SHP77 (cell line): ENCODE measurements at places on chromosomes 3 and 15.
A peak's percentile ranks its signal among the peaks of the same experiment; 100 is the strongest.

GRCh38 chr3:171049861-171050444, 23.4 kb upstream of the SLC2A2 start:
- DNase-seq, result peak; percentile 59

GRCh38 chr3:72739531-72740466, 108.4 kb downstream of the SHQ1 start:
- peak; percentile 29 for DNase-seq

- no peak for DNase-seq
Observed at GRCh38 chr3:62574266-62574898, 201.0 kb upstream of the FEZF2 start.

DNA sequence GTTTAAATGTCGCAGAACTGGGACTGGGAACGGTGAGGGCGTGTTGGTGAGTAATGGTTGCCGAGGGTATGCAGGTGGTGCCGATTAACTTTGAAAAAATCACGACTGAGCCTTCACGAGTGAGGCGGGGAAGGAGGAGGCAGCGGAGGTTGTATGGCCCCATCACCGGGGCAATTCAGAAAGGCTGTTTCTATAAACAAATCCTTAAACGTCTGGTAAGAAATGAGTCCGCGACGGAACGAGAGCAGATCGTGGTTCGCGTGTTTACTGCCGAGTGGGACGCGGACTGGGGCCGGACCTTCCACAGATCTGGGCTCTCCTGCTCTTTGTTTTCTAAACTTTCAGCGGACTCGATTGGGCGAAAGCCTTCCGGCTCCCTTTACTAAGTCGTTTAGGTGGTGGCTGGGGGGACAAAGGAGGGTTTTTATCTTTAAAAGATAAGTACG, 2.7 kb downstream of the IGF1R start:
- no peak for DNase-seq

GRCh38 chr3:121648219-121648958, 12.3 kb downstream of the HCLS1 start:
- DNase-seq, result no peak

- no peak for DNase-seq
Observed at GRCh38 chr3:17670749-17671148, 71.7 kb downstream of the TBC1D5 start.

GRCh38 chr3:15647611-15648167, 46.1 kb downstream of the BTD start:
- DNase-seq, result no peak

DNA sequence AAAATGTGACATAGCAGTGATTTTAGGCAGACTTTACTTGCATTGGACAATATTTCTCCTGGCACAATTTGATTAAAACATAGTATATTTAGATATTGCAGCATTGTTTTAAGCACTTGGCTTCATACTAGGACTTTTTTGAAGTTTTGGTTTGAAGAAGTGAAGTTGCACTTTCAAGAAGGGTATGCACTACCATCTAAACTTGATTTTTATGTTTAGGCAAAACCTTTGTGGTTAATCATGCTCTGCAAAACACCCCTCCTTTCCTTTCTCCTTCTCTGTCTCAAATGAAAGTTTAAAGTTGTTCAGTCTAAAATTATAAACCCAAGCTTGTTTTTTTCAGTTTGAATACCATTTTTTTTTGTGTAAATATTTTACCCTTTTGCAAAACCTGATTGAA, 173.8 kb downstream of the TCF12 start:
- no peak for DNase-seq

- no peak for DNase-seq
Observed at GRCh38 chr3:124014366-124014942, 22.5 kb upstream of the ROPN1 start.

DNA sequence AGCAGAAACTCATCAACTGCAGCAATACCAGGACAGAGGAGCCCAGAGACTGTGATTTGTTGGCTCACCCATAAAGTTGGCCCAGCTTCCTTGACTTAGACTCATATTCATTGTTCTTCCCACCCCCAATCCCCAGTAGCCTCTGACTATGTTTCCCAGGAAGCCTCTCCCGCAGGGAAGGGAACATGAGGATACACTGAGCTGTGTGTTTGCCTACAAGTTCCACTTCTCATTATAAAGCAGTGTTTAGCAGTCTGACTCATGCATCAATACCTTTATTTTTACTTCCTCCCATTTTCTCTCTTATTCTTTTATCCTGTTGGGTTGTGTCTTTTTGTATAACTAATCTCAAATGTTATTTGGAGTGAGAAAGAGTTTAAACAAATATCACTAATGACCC, 111.6 kb upstream of the PHLDB2 start:
- DNase-seq, result no peak

DNA sequence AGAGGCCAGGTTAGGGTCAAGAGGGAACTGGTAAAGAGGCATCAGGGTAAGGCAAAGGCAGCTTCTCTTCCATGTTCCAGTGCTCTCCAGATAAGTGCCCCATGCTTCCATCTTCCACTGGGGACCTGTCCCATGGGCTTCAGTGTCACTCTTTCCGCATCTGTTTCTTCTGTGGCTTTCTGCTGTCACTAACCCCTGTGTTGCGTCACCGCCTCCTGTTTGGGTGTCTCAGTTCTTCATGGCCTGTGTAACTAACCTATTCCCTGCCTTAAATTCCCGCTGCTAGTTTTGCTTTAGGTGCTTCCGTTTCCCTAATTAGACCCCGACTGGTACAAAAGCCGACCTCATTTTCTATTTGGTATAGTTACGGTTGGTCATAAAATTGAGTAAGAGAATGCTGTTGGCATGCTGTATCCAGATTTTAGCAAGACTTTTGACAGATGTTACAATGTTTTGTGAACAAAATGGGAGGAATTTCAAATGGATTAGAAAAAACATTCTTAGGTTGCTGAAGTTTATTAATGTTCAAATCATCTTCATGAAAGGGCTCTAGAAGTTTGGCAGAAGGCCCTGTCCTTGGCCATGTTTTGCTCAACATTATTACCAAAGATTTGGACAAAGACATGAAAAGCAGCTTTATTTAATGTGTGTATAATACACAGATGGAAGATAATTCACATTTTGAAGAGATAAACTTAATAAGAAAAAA, 245.3 kb downstream of the BBX start:
- DNase-seq, result no peak

DNA sequence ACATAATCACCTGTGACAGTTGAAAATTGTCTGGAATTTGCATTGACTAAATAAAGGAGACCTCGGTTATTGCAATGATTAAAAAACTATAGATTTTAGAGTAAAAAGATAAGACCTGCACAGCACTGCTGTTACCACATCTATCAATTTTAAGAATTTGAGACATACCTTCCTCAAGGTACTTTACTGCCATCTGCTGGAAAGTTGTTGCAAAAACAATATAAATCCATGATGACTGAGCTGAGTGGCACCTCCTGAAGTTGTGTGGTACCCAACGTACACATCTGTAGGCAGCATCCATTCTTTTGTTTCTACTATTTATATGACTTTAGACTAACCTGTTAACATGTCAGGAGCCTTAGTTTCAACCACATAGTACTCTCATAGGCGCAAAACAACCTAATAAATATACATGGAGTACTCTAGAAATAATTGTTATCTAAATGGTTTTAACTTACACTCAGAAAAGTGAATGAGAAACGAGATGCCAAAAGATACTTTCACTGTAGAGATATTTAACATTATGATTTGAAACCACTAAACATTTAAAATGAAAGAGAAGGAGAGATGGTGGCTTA, 106.7 kb downstream of the GHSR start:
- peak; percentile 33 for DNase-seq

DNA sequence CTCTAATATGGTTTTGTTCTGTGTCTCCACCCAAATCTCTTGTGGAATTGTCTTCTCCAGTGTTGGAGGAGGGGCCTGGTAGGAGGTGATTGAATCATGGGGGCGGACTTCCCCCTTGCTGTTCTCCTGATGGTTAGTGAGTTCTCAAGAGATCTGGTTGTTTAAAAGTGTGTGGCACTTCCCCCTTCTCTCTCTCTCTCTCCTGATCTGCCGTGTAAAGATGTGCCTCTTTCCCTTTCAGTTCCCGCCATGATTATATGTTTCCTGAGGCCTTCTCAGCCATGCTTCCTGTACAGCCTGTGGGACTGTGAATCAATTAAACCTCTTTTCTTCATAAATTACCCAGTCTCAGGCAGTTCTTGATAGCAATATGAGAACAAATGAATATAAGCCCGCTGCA, 33.1 kb downstream of the RETNLB start:
- no peak for DNase-seq

DNA sequence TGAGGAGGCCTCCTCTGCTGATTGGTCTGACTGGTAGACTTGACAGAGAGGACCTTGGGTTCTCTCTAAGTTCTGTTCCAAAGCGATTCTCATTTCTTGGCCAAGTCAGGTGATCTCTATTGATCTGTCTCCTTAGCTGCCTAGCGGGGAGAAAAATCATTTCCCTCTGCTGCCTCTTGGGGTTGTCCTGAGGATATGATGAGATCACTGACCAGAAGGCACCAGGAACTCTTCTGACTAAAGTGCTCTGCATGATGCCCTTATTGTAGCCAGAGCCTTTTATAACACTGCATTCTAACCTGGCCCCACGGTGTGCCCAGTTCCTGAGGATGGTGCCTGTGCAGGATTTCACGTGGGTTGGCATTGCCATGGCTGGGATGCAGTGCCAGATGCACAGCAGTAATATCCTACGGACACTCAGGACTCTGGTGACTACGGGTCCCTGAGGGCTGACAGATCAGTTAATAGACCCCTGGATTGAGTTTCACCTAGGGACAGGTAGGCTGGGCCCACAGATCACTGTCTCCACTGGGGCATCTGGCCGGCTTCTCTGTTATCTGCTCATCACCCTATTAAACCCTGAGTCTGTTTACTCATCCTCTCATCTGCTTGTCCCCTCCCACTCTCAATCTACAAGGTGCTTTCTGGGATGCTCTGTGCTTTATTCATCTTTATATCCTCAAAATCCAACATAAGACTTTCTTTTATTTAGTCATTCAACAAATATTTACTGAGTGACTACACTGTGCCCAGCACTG, 3.9 kb upstream of the HEG1 start:
- no peak for DNase-seq

DNA sequence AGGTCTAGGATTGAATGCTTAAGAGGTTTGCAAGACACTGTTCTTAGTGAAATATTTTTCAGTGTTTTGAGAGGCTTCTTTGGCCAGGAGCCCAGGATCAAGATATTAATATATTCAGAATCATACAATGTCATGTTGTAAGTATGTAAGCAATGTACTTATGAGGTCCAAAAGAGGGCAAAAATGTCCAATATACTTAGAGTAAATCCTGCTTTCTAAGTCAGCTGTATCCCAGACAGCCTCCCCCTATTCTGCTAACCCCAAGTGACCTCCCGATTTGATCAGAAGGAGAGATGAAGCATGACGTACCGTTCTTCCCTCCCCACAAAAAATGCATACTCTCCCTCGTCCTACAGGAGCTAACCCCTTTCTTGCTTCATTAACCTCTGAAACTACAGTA, 70.9 kb downstream of the CHAC1 start:
- DNase-seq, result no peak

- no peak for DNase-seq
Observed at GRCh38 chr3:55873523-55874254, 386.6 kb upstream of the WNT5A start.

GRCh38 chr3:25385807-25386460, 42.1 kb upstream of the RARB start:
- DNase-seq, result no peak

GRCh38 chr3:132521901-132522300, 75.2 kb upstream of the ACKR4 start:
- no peak for DNase-seq

- DNase-seq, result no peak
Observed at GRCh38 chr15:69533522-69533921, 80.9 kb downstream of the RPLP1 start.

GRCh38 chr15:101148166-101148880, 103.5 kb downstream of the CHSY1 start:
- no peak for DNase-seq

DNA sequence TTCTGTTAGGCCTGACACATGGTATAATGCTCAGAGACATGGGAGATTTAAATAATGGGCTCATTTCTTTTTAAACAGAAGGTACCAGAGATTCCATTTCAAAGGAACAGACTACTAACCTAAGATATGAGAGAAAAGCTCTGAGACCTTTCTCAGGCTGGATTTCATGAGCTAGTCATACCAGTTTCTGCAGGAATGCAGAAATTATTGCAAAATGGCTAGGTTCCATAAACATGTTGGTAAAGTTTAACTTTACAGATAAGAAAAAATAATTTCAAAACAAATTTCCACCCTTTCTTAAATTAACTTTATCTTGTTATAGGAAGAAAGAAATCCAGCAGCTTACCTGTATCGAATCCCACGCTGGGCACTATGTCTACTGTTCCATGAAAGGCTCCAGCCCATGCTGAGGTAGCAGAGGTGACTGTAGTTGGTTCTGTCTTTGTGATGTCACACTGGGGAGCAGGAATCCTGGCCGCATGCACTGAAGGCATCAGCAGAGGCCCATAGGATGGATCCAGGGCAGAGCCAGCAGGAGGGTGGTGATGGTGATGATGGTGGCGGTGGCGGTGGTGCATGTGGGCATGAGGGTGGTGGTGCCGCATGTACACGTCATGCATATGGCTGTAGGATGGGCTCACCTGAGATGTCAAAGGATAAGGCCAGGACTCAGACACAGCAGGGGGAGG, 22.6 kb downstream of the VGLL3 start:
- DNase-seq, result no peak
